ENCODE measurements at places on chromosomes 7 and 10. TPM values are rescaled to one million over a fixed set of nuclear protein-coding genes. Genes with fewer than 3 reads are reported as not detected.

CPN1 gene
- total RNA-seq, result not detected

PODXL gene
- total RNA-seq, result 1.5 TPM

ABLIM1 gene
- 149 TPM for total RNA-seq

CHAT gene
- not detected for total RNA-seq

MEOX2 gene
- not detected for total RNA-seq

GLI3 gene
- 0.75 TPM for total RNA-seq

GPRIN2 gene
- total RNA-seq, result not detected

IFIT5 gene
- total RNA-seq, result 30.7 TPM

OR2A2 gene
- not detected for total RNA-seq

EPHA1 gene
- total RNA-seq, result 28.2 TPM

TMEM273 gene
- total RNA-seq, result 11.2 TPM

DNA sequence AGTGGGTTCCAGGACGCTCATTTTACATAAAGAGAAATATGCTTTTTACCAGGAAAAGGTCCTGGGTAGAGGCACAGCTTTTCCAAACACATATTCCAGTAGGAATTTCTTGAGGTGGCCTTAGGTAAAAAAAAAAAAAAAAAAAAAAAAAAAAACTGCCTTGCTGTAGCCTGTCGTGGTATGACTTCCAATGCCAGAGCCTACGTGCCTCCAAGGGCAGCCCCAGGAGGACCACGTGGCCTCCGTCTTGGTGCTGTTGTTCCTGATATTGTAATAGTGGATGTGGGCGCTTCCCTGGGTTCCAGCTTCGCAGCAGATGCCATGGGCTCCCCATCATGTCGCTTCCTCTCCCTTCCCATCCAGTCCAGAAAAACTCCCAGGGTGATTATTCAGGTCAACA lies 49.3 kb downstream of the PRKAG2 start:
- no peaks in the 10 kb centered on the region for H3K27me3 ChIP-seq
- H3K4me1 ChIP-seq, result peaks cover under 1% of the 10 kb centered on the region
- no peak overlapping the region for H3K27ac ChIP-seq
- no peak for DNase-seq
- H3K36me3 ChIP-seq, result no peaks in the 10 kb centered on the region
- H3K4me3 ChIP-seq, result no peak overlapping the region

DNA sequence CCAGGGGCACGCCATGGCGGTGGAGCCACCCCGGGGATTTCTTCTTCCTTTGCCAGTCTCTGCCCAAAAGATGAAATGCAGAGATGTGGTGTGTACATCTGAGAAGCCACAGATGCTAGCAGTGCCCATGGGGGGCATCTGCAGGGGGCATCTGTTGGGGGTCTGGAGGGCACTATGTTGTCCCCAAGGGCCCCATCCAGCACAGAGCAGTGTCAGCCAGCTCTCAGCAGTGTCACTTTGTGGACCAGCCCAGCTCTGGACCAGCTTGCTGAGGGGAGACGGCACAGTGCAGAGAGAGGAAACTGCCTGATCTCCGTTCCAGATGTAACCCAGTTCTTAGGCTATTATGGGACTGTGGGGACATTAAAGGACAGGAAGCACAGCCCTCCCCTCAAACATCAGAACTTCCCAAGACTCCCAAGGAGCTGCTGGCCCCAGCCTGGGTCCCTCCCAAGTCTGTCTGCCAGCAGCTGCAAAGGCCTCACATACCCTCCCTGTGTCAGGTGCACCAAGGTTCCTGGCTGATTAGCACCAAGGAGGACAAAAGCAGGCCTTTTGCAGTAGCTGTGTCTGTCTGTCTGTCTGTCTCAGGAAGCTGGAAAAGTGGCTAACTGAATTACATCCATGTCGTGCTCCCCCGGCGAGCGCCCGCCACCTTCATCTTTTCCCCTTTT lies 536.5 kb downstream of the PTPRN2 start:
- H3K36me3 ChIP-seq, result no peaks in the 10 kb centered on the region
- no peaks in the 10 kb centered on the region for H3K4me1 ChIP-seq
- H3K4me3 ChIP-seq, result no peak overlapping the region
- no peak for DNase-seq
- no peaks in the 10 kb centered on the region for H3K27me3 ChIP-seq

- H3K4me3 ChIP-seq, result no peak overlapping the region
- peaks cover 6% of the 10 kb centered on the region for H3K36me3 ChIP-seq
- DNase-seq, result no peak
- H3K27ac ChIP-seq, result no peak overlapping the region
These were observed 58.7 kb downstream of the DNAJC1 start for GRCh38 chr10:21944727-21945386.

DNA sequence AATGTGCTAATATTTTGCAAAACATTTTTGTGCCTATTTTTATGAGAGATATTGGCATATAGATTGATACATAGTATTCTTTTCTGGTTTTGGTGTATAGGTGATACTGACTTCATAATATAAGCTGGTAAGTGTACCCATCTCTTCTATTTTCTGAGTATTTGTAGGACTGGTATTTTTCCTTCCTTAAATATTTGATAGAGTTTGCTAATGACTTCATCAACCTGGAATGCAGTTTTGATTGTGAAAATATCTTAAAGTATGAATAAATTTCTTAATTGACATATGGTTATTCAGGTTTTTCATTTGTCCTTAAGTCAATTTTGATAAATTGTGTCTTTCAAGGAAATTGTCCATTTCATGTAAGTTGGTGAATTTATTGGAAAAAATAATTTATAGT lies 6.1 kb upstream of the SCRN1 start:
- no peaks in the 10 kb centered on the region for H3K4me1 ChIP-seq
- peaks cover 10% of the 10 kb centered on the region for H3K36me3 ChIP-seq
- H3K27me3 ChIP-seq, result peaks cover 44% of the 10 kb centered on the region
- no peak overlapping the region for H3K27ac ChIP-seq
- no peak overlapping the region for H3K4me3 ChIP-seq

DNA sequence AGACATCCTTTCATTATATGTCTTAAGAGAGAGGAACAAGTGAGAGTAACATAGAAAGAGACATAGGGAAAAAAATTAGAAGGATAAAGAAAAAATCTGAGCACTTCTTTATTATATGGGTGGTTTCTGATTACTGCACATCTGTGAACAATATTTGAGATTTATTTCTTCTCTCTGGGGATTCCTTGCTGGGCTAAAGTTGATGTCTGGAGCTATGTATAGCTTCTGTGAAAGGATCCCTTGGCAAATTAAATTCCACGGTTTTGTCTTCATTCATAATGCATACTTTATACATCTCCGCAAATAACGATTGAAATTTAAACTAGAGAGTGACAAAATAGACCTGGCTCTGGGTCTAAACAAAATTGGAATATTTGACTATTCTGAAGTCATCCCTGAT lies 232.2 kb upstream of the CTBP2 start:
- no peaks in the 10 kb centered on the region for H3K36me3 ChIP-seq
- H3K4me1 ChIP-seq, result no peaks in the 10 kb centered on the region
- no peak overlapping the region for H3K4me3 ChIP-seq

DNA sequence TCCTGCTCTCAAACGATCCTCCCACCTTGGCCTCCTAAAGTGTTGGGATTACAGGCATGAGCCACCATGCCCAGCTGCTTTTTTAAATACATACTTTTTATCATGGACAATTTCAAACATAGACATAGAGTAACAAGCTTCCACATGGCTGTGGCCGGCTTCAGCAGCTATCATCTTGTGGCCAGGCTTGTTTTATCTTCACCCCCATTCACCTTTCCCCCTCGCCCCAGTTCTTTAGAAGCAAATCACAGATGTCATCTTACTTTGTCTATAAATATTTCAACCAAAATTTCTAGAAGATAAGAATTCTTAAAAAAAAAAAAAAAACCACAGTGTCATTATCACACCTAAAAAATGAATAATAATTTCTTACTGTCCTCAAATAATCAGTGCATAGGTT lies 5.9 kb downstream of the FOXK1 start:
- no peak overlapping the region for H3K27ac ChIP-seq
- no peak overlapping the region for H3K4me3 ChIP-seq
- peaks cover 7% of the 10 kb centered on the region for H3K36me3 ChIP-seq
- no peak for DNase-seq
- peaks cover 25% of the 10 kb centered on the region for H3K4me1 ChIP-seq
- no peaks in the 10 kb centered on the region for H3K27me3 ChIP-seq

- H3K36me3 ChIP-seq, result peaks cover 36% of the 10 kb centered on the region
- peaks cover 40% of the 10 kb centered on the region for H3K4me1 ChIP-seq
- no peak overlapping the region for H3K4me3 ChIP-seq
These were observed 205.8 kb upstream of the FRMD4A start for GRCh38 chr10:14536241-14537213.

- H3K27me3 ChIP-seq, result peaks cover 2% of the 10 kb centered on the region
- no peak for DNase-seq
- no peaks in the 10 kb centered on the region for H3K36me3 ChIP-seq
- peaks cover 20% of the 10 kb centered on the region for H3K4me1 ChIP-seq
- H3K4me3 ChIP-seq, result no peak overlapping the region
These were observed 71.1 kb upstream of the KAT6B start for GRCh38 chr10:74755273-74755672.

DNA sequence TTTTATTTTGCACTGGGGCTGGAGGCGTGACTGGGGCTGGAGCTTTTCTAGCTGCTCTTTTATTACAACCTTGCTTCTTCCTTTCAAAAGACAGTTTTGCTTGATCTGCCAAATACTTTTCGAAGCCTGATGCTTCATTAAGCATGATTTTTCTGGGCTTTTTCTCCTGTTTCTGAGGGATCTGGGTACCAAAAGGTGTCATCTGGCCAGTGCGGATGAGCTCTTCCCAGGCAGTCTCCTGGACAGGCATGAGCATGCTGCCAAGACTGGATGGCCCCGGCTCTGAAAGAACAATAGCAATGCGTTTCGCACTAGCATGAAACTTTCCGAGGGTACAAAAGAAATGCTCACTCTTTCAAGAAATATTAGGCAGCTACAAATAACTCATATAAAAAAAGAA lies 14.4 kb downstream of the ERCC6 start:
- no peak overlapping the region for H3K27ac ChIP-seq
- no peaks in the 10 kb centered on the region for H3K27me3 ChIP-seq
- H3K4me3 ChIP-seq, result no peak overlapping the region
- H3K4me1 ChIP-seq, result no peaks in the 10 kb centered on the region

DNA sequence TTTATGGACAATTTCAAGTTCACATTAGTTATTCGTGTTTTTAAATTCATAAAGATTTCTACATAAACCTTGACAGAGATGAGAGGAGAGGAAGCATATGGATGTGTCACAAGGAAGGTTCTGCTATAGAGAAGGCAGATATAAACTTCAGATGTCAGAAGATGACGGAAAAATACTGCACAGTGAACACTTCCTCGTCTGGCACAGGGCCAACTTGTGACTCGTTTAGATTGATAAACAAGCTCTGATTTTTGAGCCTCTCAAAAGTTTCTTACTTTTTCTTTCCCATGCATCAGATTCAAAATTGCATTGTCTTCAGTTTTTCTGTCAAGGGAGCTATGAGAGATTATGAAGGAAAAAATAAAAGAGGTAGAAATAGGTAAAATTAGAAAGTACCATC lies 156.4 kb upstream of the MINDY3 start:
- no peak overlapping the region for H3K27ac ChIP-seq
- H3K36me3 ChIP-seq, result no peaks in the 10 kb centered on the region

- no peaks in the 10 kb centered on the region for H3K36me3 ChIP-seq
- no peak for DNase-seq
- H3K4me1 ChIP-seq, result peaks cover 2% of the 10 kb centered on the region
- no peak overlapping the region for H3K4me3 ChIP-seq
- peaks cover 14% of the 10 kb centered on the region for H3K27me3 ChIP-seq
- H3K27ac ChIP-seq, result no peak overlapping the region
These were observed 33.8 kb upstream of the ICA1 start for GRCh38 chr7:8295638-8296361.

DNA sequence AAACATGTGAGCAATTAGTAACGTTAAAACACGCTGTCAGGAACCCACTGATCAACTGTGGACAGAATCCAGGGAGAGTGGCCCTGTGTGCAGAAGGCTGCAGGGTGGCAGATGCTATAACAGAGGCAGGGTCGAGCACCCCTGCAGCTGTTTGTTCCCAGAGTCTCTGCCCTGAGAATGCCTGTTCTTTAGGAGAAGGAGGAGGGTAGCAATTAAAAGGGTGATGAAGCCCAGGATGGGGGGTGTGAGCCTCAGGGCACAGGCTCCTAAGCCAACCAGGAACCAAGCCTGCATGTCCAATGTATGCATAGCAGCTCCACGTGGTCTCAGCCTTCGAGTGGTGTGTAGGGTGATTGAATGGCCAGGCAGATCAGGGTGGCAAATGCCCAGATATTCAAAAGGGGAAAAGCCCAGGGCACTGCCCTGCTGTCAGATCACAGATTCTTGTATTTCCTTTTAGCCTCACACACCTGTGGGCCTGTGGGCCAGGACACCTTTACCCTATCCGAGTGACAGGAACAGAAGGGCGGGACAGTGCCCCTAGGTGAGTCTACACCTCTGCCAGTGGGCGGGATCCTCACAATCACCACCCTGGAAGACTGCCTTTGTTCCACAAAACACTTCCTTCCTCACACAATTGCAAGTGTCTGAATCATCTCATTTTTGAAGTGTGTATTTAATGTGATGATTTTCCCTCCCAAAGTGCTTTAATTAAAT lies 7.3 kb downstream of the WDFY4 start:
- no peaks in the 10 kb centered on the region for H3K4me1 ChIP-seq
- H3K36me3 ChIP-seq, result no peaks in the 10 kb centered on the region
- no peak for DNase-seq
- no peak overlapping the region for H3K4me3 ChIP-seq

GRCh38 chr7:108460964-108461363 lies 4.7 kb upstream of the NRCAM start:
- no peak overlapping the region for H3K27ac ChIP-seq
- H3K4me1 ChIP-seq, result peaks cover 24% of the 10 kb centered on the region
- H3K4me3 ChIP-seq, result no peak overlapping the region
- no peaks in the 10 kb centered on the region for H3K36me3 ChIP-seq

GRCh38 chr10:29392376-29393021 lies 103.6 kb downstream of the LYZL1 start:
- H3K27me3 ChIP-seq, result peaks cover 5% of the 10 kb centered on the region
- no peak overlapping the region for H3K4me3 ChIP-seq
- DNase-seq, result no peak

DNA sequence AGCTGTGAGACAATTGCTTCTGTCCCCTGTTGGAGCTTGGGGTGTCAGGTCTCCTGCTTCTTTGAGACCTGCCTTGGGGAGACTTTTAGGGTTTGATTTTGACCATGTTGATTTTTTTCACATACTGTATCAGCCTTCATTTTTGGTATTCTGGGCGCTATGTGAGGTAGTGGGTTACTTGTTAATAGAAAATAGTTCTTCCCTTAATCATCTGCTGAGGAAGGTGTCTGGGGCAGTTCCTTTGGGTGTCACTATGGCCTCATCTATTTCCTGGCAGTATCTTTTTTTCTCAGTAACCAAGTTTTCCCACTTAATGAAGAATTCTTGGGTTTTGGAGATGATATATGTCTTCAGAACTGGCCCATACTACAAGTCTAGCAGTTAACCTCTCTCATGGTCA lies 4.6 kb upstream of the NOLC1 start:
- peaks cover 43% of the 10 kb centered on the region for H3K36me3 ChIP-seq
- H3K4me1 ChIP-seq, result peaks cover 20% of the 10 kb centered on the region
- H3K4me3 ChIP-seq, result no peak overlapping the region
- no peak for DNase-seq
